ENCODE measurements at places on chromosomes 6 and 20.

DNA sequence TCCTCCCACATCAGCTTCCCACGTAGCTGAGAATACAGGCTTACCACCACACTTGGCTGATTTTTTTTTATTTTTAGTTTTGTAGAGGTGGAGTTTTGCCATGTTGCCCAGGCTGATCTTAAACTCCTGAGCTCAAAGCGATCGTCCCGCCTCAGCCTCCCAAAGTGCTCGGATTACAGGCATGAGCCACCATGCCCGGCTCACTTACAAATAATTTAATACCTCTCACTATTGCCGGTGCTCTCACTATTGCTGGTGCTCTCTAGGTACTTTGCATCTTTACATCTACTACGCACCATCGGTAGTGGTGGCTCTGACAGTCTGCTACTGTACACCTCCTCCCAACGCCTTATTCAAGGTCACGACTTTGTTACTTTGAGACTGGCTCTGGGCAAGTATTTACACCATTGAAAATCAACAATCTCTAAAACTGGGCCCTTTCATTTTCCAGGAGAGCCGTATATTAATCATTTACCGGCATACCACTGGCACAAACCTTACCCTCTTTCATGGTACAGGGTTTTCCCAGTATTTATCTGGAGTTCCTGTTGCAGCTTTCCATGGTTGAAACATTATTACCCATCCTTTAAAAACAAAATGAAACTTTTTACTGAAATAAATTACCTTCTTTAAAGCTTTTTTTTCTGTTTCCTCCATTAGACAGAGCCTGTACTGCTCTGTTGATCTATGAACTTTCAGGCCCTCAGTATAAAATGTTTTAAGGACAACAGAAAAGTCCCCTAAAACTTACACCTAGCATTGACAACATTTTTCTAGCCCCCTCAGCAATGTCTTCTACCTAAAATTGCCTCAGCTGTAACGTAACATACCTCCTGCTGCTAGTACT is 259.6 kb upstream of the PLCB4 start:
- DNase-seq: no peak

- no peak for DNase-seq
These were observed 14.8 kb downstream of the PMEPA1 start for GRCh38 chr20:57695012-57695411.

GRCh38 chr20:41165001-41165882 is 27.9 kb downstream of the PLCG1 start:
- no peak for DNase-seq

DNA sequence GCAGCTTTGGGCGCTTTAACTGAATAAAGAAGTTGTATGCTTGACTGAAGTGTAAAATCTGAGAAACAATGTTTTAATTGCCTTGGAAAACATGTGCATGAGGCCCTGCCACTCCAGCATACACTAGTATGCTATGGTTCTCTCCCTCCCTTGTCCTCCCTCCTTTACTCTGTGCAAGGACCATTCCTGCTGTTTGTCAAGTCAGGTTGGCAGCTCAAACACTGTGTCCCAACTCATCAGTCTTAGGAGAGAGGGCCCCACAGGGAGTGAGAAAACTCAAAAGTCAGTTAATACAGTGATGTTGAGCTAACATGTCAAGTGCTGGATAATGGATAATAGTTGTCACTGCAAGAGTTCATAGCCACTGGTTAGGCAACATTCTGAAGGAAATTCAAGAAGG is 543.6 kb downstream of the GRIK2 start:
- DNase-seq: no peak

DNA sequence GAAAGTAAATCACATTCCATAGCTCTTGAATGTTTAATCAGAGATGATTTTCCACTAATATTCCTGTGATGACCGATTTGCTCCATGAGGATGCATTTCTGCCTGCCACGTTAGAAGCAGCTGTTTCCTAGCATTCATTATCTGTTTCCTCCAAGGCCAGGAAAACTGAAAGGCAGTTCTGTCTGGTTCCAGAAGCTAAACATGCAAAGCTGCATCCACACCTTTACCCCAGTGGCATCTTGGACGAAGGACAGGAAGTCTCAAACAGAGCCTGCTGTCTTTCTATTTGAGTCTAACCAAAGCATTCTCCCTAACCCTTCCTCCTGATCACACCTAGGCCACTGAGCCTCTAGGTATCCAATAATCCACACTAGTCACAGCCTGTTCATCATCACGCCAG is 27.6 kb downstream of the CNKSR3 start:
- DNase-seq: no peak

DNA sequence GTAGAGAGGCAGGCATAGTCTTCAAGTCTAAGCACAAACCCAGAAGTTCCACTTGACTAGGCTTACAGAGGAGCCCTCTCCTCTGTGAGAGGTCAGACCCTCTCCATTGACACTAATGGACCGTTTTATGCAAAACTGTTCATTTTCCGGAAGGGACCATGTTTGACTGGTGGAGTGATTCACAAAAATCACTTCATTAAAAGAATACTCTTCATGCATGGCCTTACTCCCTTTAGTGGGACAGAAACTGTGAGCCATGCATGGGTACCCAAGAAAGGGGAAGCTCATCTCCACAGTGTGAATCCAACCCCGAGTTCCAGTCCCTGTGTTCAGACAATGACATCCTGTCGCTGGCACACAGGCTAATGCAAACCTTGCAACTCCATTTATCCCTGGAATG is 63.2 kb downstream of the OLIG3 start:
- no peak for DNase-seq

DNA sequence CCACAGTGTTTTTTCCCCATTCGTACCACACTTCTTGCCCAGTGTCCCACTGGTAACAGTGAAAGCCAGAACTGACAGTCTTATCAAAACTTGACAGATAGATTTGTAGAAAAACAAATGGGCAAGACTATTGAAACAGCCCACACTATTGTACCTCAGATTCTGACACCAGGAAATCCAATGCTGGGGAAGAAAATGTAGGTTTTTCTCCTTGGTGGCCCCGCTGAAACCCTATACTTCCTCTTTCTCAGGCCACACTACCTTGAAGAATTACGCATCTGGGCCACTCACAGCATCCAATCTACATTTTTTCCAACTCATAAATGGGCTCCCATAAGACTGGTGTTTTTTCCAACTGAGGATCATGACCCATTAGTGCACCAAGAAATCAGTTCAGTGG is 90.9 kb upstream of the HDDC2 start:
- no peak for DNase-seq

DNA sequence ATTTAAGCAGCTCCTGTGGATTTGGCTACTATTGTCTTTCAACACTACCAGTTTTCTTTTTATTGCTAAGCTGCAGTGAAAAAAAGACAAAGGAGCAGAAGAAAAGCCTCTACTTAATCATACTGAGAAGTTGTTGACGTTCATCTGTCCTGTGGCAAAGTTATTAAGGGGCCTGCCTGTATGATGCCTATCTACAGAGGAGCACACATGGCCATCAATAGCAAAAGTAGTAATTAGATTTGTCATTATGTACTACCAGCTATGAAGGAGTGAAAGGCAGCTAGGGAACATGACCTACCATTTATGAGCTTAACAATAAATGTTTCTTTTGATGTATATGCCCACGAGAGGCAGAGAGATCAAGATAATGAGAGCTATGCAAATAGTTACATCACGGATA is 620.9 kb downstream of the PHF3 start:
- no peak for DNase-seq

All from amniotic stem cell (primary cell).